Activated T-helper 2 cell treated with anti-CD3 and anti-CD28 coated beads, Interferon-gamma antibody, Interleukin-2, Interleukin-4, amounts not matched to agents 10 μg/mL and 5 μg/mL and 100 μg/mL, durations not matched to agents 14 hours and 24 hours and 36 hours (primary cell): ENCODE measurements at places on chromosomes 6 and 20.

DNA sequence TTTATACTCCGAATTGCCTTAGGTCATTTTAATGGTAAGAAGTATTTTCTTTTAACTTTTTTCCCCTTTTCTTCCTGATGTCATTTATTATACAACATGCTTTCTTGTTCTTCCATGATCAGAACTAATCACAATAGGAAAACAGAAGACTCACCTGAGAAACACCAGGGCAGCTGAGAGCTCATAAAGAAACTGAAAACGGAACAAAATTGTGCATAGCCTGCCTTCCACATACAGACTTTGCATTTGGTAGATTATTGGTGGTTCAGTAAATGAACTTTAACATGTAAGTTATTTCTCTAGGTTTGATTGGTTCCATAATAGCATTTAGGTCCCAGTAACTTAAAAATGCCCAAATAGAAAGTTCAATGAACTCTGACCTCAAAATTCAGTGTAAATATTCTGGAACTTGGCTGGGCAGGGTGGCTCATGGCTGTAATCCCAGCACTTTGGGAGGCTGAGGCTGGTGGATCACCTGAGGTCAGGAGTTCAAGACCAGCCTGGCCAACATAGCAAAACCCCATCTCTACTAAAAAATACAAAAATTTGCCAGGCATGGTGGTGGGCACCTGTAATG lies 161.1 kb upstream of the DTNBP1 start:
- DNase-seq = no peak

DNA sequence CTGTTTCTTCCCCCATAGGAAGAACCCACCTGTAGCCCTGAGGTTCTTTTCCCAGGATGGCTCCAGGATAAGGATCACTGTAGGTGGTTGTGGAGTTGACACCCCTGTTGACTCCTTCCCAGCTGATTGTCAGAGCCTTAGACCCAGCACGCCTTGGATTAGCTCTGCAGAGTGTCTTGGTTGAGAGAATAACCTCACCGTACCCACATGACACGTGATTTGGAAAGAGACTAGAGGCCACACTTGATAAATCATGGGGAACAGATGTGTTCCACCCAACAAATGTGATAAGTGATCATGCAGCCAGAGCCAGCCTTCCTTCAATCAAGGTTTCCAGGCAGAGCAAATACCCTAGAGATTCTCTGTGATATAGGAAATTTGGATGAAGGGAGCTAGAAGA lies 12.2 kb downstream of the BTN3A1 start:
- no peak for DNase-seq

DNA sequence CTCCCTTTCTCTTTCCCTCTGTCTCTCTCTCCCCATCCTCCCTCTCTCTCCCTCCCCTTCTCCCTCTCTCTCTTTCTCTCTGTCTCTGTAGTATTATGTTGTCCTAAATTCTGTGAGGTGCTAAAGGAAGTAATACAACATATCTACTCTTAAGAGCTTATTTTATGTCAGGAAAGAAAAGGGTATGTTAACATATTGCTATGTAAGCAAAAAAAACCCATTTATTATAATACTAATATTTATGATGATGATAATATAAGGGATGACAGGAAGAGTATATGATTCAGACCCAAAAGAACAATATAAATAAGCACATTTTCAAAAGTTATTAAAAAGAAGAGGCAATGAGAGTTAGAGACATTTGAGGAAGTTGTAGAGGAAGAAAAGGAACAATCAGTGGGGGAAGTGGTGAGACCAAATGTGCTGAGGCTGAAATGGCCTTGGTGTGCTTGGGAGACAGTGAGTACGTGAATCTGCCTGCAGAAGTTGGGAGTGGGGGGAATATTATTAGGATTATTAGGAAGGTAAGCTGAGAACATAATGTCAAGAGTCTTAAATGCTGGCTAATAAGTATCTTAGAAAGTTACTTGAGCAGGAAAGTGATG lies 303.6 kb upstream of the FERMT1 start:
- no peak for DNase-seq

DNA sequence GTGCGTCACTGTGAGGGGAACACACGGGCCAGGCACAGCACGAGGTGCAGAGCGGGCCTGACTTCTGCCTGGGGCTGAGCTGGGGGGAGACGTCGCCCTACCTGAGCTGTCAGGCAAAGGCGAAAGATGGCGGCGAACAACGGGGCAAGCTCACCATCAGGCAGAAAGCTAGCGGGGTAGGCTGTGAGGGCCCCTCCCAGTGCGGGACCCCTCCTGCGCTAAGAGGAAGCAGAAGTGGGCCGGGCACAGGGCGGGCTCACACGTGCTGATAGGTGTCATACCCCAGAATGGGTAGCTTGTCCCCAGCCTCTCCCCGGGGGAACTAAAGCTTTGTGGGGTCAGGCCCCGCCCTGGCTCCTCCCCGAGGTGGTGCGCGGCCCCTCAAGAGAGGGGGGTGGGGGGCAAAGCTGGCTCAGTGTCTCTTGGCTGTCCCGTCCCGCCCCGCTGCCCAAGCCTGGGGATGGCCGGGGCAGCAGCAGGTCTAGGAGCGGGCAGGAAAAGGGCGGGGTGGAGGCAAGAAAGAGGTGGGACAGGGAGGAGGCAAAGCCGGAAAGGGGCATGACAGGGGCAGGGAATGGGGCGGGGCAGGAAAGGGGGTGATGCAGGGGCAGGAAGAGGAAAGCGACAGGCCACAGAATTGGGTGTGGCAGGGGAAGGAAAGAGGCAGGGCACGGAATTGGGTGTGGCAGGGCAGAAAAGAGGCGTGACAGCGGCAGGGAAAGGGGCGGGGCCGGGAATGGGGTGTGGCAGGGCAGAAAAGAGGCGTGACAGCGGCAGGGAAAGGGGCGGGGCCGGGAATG lies 14.7 kb downstream of the UCKL1 start:
- peak; percentile 85 for DNase-seq

DNA sequence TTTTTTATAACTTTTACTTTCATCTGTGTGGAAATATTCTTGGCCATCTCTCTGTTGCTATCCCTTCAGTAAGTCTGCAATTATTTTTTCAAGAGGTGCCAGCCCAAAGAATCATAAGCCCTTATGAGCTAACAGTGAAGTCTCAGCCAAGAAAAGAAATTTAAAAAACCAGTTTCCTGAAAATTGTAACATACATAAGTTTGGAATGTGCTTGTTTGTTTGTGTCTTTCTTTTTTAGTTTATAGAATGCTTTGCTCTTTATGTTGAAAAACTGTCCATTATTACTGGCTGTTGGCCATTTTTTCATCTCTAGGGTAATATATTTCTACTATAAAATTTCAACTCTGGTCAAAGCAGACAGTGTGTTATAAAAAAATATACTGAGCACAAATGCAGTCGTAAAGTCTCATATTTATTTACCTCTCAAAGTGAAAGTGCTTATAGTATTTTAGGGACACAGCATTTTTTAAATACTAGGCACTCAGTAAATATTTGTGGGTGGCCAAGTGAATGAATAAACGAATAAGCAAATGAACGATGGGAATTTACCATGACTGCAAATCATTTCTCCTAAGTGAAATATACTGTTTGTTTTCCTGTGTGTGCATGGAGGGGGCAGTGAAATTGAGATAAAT lies 659.7 kb downstream of the KIF16B start:
- DNase-seq = no peak

GRCh38 chr6:108690326-108691049 lies 129.8 kb downstream of the FOXO3 start:
- no peak for DNase-seq

DNA sequence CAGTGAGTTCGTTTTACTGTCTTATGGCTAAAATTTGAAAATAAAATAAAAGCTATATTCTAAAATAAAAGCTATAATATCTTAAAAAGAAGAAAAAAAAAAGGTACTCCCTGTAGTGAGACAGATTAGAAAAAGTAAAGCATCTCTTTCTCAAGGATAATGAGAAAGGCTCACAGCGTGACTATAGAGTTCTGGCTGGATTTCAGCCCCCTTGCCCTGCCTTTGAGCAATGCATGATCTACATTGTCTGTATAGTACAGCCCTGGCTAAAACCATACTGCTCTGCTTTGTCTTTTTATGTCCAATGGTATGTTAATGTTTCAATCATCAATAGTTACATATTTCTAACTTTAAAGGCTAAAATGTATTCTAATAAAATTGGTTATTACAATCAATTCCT lies 91.2 kb downstream of the PRSS35 start:
- no peak for DNase-seq

DNA sequence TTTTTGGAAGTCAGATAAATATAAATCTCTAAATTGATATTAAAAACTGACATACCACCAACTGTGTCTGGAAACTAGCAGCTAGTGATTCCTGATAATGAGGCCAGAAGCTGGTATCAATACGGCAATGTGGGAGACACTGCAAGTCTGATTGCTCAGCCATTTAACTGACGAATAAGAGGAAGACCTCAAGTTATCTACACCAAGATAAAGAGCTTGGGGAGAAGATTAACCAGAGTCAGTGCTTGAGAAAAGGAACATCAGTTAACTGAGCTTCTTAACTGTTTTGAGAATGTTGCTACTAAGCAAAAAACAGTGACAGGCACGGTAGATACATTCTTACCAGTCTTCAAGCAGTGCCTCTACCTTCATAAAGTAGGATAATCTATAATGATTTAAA lies 140.4 kb upstream of the TENT5A start:
- no peak for DNase-seq

DNA sequence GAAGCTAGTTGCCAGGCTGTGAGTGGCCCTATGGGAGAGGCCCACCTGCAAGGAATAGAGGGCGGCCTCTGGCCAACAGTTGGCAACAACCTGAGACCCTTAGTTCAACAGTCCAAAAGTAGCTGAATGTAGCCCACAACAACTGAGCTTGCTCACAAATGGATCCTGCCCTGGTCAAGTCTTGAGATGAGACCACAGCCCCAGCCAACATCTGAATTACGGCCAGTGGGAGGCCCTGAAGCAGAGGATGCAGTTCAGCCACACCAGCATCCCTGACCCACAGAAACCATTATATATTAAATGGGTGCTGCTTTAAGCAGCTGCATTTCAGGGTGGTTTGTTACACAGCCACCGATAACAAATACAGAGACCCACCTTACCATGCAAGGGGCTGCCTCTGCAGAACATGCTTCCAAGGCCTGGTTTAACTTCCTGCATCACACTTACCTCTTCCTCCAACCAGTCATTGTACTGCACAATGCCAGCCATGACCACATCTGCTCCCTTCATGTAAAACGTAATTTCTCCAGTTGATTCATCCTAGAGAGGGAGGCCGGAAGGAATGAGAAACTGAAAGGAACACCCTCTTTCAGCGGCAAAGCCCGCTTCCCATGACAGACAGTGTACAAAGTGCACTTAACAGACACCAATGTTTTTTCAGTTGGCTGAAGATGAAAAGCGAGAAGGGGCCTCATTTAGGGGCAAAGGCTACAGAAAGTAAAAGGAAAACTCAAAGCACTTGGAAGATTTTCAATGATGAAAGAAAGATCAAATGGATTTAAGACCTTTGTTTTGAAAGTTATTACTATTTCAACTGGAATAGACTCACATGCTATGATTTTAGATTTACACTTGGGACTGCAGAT lies 86.2 kb upstream of the NFATC2 start:
- no peak for DNase-seq

- no peak for DNase-seq
Measured at GRCh38 chr6:169344750-169345065, 91.1 kb upstream of the THBS2 start.

GRCh38 chr6:84046755-84047154 lies 13.2 kb downstream of the MRAP2 start:
- no peak for DNase-seq

DNA sequence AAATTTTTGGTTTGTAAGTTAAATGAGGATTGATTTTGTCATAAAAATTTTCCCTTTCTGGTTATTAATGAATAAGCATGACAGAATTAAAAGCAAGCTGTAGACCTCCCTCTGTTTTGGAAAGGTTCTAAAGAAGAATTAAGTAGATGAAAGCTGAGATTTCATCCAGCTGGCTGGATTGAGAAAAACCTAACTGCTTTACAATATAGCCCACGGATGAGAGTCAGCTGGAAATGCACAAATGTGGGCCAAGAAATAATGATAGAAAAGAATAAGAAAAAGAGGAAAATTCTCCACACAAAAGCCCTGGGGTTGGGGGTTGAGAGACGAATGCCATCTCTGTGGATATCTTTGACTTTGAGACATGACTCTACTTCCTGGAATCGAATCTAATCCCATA lies 631.6 kb downstream of the HDGFL1 start:
- no peak for DNase-seq

GRCh38 chr20:62449951-62450691 lies 22.8 kb upstream of the RBBP8NL start:
- no peak for DNase-seq

DNA sequence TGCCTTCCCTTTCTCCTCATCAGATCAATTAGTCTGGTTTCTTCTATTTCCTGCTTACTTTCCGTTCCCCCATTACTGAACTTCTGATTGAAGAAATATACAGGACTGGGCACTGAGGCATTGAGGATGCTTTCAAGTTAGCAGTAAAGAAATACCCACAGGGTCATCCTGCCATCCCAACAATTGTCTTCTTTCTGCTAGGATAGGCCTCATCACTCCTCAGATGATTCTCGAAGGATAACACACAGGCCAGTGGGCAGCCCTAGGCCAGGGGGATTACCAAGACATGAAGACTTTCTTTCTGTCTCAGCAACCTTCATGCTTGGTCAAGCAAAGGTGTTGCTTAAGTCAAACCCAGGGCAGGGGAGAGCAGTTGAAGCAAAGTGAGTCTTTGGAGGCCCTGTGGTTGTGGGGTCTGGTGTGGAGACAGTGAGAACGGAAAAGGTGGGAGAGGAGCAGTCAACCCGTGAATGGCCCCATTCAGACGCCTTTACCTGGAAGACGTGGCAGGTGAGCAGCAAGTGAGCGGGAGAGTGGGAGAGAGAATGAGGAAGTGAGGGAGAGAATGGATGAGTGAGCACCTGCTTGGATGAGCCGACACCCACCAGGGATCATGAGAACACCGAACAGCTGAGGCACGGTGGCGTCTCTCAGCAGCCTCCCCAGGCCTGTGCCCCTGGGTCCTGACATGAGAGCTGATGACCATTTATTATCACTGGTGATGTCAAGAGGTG lies 462.9 kb downstream of the PREX1 start:
- DNase-seq = no peak
